ENCODE measurements at places on chromosomes 6 and 20.

GRCh38 chr20:38212806-38213606, 47.5 kb downstream of the KIAA1755 start:
- DNase-seq: no peak

- DNase-seq: no peak
Measured at GRCh38 chr20:19501476-19502115, 256.5 kb upstream of the RIN2 start.

DNA sequence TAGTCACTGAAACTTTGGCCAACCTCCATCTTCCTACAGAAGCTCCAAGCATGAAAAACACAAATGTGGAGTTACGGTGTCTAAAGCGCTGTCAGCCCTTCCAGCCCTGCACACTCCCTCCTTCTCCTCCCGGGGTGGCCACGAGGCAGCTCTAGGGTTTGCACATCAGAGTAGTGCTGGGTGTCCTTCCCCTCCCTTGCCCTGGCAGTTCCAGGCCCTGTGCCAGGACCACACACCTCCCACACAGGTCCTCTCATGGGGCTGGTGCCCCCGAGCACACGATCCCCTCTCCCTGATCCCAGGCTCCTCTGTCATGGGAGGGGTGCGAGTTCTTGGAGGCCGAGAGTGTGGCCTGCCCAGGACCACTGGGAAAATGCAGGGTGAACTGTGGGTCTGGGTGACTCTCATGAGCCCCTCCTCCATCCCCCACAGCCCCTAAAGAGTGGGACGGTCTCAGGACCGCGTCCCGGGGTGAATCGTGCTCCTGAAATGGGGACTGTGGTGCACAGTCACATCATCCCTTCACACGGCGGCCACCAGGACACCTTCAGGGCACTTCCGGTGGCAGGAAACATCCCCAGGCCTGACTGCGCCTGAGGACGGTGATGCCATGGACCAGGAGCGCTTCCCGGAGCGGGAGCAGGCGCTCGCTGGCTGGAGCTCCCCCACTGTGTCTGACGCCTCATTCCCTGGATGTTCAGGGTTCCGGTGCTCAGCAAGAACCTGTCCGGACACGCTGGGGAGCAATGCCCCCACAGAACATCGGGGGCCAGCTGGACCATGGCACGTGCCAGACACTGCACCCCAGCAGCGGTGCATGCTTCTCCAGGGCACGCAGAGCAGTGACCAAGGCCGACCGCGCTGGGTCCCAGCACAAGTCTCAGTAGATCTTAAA, 42.8 kb upstream of the SLCO4A1 start:
- no peak for DNase-seq

- no peak for DNase-seq
Measured at GRCh38 chr6:34095741-34096140, 50.1 kb downstream of the GRM4 start.

DNA sequence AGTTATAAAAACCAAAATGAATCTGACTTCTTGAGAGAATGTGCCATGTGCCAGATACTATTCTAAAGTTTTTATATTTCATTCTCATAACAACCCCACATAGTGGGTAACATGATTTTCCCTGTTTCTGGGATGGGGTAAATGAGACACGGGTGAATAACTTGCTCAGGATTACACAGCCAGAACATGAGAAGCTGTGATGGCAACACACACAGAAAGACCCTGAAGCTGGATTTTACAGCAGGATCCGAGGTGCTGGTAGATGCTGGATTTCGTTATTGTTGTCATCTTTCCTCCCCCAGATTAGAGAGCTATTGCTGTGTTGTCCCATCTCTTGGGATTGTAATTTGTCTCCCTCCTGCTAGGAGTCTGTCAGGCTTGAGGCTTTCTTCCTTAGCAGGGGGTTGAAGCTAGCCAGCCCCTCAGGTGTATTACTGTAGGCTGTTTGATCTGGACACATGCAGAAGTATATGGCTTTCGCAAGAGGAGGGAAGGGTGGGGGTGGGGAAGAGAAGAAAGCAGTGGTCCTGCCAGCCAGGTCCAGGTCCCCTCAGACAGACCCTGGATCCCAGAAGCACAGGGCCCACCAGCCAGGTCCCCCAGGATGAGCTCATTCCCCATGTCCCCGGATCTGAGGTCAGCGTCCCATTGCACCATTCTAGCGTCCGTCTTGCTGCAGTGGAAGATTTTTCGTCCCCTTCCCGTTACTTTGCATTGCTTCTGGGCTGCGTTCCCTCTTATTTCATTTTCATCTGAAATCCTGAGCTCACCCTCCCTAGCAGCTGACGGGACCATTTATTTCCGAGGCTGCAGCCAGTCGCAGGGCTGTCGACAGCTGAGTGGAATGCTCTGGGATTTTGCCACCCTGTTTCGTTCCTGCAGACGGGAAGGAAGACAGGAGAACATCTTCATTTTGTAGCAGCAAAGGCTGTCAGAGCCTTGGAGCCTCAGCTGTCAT, 7.3 kb upstream of the KCNG1 start:
- DNase-seq: no peak

GRCh38 chr6:128848212-128848935, 34.6 kb upstream of the LAMA2 start:
- DNase-seq: no peak

DNA sequence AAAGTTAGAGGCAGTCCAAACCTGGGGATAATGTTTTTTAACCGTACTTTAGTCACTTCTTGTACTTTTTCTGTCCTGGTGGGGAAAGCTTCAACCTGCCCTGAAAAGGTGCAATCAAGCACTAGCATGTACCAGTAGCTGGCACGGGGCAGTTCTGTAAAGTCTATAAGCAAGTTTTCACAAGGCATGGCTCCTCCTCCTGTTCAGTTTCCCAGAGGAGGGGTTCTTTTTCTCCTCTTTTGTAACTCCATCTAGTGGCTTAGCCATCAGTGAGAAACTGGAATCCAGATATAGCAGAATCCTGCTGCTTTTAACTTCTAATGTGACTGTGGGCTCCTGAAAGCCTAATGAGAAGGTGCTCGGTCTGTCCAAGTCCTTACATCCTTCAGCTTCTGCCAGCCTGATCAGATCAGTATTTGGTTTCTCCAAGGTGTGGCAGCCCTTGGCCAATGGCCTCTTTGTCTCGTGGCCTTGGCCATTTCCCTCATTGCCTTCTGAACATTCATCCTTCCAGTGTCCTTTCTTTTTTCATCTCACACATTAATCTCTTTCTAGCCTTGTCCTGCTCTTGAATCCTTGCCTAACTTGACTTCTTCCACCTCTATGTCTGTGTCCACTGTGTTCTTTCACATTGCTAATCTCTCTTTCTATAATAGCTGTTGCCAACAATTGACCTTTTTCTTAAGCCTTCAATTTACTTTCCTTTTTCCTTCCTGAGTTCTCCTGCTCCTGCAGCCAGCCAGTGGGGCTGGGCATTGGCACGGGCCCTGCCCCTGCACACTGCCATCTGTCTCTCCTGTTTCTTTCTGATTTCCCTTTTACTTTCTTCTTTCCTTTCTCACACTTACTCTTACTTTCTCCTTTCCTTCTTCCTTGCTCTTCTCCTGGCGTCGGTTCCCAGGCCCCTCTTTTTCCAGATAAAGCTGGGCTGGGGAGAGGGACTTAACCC, 222.0 kb upstream of the SYNCRIP start:
- no peak for DNase-seq

- no peak for DNase-seq
Measured at GRCh38 chr6:121158438-121158837, 175.8 kb downstream of the TBC1D32 start.

GRCh38 chr6:13370623-13371022, 42.3 kb upstream of the TBC1D7 start:
- DNase-seq: no peak

DNA sequence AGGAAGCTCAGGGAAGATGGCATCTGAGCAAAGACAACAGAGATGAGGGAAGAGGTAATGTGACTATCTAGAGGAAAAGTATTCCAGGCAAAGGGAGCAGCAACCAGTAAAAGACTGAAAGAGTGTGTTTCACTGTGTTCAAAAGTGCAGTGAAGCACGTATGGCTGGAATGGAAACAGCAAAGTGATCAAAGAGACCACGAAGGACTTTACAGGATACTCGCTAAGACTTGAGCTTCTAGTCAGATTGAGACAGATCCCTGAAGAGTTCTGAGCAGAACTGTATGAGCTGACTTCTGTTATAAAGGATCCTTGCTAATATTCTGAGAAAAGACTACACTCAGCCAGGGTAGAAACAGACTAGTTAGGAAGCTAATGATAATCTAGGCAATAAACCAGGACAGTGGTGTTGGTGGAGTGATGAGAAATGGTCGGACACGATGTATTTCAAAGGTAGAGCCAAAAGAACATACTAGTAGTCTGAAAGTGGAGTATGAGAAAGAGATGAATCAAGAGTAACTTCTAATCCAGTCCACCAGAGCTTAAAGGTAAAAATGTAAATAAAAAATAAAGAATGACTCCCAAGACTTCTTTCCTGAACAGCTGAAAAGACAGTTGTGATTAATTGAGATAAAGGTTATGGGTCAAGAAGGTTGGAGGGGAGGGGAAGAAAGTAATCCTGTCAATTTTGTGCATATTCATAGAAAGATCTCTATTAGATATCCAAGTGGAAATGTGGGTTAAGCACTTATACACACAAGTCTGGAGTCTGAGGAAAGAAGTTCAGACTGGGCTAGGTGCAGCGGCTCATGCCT, 14.2 kb downstream of the SEC63 start:
- DNase-seq: no peak

DNA sequence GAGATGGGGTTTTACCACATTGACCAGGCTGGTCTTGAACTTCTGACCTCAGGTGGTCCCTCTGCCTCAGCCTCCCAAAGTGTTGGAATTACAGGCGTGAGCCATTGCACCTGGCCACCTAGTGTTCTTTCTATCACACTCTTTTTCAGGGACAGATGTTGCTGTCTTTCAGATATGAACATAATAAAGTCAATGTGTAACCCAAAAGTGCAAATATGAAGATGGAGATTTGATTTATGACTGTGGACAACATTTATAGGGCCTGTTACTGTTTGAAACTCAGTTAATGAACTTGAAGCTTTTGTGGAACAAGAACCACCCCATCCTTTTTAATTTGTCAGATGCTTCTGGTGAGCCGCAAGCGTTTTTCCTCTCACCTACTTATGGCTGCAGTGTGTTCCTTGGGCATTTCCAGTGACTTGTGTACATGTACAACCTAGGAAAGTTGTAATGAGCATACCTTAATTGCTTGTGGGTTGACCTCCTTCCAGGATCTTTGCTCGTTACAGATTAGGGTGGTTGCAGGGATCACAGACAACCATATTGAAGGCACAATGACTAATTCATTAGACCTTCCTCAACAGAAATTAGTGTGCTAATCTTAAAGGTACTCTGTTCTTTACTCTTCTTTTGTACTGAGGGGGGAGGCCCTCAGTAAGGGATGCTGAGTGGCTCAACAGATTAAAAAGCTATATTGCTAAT, 6.8 kb downstream of the TBPL1 start:
- no peak for DNase-seq

DNA sequence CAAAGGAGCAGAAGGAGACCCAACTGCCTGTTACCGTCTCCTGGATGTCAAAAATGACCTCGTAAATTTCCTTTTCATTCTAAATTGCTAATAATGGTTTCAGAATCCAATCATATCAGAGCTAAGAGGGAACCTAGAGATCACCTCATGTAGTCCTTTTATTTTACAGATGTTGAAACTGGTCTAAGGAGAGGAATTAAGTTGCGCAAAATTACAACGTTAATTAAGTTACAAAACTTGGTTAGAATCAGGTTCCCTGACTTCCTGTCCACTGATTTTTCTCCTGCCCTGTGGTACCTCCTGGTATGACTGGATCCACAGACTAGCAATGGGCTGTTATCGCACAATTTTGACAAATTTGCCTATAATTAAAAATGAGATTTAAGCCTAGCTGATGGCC, 9.0 kb upstream of the STK38 start:
- no peak for DNase-seq

GRCh38 chr6:167735084-167735950, 91.4 kb upstream of the AFDN start:
- DNase-seq: no peak

DNA sequence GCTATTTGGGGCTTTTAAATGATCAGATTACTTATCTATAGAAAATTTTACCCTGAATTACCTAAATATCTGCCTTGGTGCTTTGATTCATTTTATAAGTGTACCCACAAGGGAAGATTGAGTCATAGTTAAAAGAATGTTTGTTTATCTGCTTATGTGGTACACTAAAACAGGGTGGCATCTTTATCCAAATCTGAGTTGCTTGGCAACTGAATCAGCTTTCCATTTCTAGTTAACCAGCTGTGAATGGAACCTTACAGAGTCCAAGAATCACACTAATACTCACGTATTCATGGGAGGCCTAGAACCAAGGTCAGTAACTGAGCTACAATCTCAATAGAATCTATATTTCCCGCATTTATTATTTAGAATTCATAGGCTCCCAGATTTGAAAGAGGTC, 44.0 kb upstream of the CAP2 start:
- DNase-seq: no peak

DNA sequence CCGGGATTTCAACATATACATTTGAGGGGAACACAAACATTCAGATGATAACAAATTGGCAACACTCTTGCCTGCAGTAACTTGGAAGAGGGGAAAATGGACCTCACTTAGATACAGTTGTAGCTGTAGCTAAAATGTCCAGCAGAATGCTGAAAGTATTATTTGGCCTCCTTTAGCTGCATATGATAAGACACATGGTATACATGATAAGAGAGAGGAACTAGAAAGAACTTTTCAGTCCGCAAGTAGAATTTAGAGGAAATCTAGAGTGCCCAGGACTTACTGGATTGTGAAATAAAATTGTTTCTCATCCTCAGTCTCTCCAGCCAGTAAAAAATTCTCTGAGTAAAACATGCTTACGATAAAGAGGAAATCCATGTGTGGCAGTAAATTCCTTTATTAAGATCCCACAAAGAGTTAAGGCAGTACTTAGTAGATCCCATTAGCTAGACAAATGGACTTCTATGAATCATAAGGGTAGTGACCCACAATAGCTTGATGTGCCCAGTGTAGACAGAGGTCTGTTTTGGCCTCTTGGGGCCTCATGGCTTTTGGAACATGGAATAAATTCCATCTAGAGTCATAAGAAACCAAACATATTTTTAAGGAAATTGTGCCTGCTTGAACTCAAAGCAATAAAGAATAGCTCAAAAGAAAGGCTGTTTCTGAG, 87.9 kb upstream of the RBM24 start:
- DNase-seq: no peak

GRCh38 chr20:7855545-7855944, 84.7 kb downstream of the HAO1 start:
- no peak for DNase-seq

DNA sequence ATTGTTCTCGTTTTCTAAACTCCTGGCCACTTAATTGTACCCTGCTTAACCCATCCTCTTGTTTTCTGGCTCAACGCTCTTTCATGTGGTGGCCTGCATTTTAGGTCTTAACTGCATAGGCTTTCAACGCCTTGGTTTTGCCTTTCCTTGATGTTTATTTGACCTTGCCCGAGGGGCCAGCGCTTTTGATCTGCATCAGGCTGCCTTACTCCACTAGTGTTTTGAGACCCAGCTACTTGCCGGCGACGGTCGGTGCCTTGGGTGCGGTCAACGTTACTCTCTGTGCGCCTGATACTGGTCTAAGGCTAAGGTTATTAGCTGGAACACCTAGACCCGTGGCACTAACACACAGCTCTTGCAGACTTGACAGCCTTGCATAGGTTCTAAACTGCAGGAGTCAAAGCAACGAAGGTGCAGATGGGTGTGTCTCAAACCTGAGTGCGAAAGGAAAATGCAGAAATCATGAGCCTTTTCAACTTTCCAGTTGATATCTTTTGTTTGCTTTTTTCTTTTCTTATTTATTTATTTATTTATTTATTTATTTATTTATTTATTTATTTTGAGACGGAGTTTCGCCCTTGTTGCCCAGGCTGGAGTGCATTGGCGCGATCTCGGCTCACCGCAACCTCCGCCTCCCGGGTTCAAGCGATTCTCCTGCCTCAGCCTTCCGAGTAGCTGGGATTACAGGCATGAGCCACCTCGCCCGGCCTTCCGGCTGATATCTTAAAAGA, 138.8 kb downstream of the HFE start:
- no peak for DNase-seq

GRCh38 chr6:111758608-111759329, 114.5 kb downstream of the FYN start:
- no peak for DNase-seq

Data from suppressor macrophage (primary cell).